ENCODE measurements at places on chromosomes 16 and 17.

- no peak for DNase-seq
These were observed 72.9 kb downstream of the DNAH17 start for GRCh38 chr17:78504156-78504925.

- DNase-seq, result no peak
These were observed 12.9 kb downstream of the SLC13A5 start for GRCh38 chr17:6699997-6700947.

DNA sequence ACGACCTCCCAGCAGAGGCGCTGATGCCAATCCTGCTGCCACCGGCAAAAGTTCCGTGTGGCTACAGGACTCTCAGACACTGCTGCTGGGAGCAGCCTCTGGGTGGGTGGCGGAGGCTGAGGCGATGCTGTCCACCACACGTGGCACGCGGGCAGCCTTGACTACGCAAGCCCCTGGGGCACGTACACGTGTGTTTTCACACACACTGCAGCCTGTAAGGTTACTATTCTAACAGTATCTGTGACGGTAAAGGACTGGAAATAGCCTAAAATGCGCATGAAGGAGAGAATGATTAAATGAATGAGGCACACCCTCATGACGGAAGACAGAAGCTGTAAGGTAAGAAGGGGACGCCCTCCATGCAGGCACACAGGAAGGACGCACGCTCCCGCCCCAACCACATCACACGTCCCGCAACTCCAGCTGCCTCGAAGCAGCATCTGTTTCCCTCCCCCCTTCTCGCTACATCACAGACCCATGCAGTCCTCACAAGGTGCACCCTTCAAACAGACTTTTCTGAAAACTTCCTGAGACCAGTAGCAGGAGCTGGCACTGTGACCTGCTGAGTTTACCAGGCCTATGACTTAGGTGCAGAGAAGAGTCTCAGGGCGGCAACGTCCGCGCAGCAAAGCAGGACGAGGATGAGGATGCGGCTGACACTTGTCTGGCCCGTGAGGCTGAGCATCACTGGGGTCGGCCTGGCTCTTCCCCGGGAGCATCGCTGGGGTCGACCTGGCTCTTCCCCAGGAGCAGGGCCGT, 28.7 kb upstream of the FASN start:
- DNase-seq, result no peak

- DNase-seq, result no peak
These were observed 174.6 kb upstream of the ZNF469 start for GRCh38 chr16:88208112-88208511.

- peak; percentile 72 for DNase-seq
These were observed 194.0 kb upstream of the CIBAR2 start for GRCh38 chr16:85306071-85306792.

- no peak for DNase-seq
These were observed 66.2 kb downstream of the CYTH1 start for GRCh38 chr17:78715876-78716275.

DNA sequence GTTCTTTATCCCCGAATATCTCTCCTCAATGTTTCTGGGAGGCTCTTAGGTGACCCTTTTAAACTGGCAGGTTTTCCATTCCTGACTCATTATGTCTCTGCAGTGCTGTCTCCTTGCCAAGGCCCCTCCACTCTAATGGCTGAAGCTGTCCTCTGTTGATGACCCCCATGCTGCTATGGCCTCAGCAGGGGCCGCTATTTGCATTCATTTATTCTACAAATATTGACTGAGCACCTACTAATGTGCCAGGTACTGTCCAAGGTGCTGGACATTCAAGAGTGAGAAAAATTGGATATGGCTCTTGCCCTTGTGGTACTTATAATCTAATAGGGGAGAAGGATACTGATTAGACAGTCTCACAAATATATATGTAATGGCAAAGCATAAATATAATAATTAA, 55.4 kb downstream of the GP2 start:
- no peak for DNase-seq

DNA sequence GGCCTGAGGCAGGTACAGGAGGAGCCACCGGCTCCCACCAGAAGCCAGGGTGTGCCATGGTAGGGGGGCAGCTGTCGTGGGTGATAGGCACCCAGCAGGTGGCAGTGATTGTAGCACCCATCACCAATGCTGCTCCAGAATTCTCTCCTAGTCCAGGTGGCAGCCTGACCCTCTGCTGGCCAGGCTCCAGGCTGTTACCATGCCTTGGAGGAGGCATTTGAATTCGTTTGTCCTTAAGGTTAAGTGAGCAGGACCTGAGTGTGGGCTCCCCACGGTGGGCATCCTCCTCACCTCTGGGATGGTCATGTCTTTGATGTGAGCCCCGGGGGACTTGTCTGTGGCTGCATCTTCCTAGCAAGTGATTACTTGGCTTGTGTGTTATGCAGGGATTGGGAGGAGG, 59.4 kb downstream of the RGS9 start:
- DNase-seq, result no peak

DNA sequence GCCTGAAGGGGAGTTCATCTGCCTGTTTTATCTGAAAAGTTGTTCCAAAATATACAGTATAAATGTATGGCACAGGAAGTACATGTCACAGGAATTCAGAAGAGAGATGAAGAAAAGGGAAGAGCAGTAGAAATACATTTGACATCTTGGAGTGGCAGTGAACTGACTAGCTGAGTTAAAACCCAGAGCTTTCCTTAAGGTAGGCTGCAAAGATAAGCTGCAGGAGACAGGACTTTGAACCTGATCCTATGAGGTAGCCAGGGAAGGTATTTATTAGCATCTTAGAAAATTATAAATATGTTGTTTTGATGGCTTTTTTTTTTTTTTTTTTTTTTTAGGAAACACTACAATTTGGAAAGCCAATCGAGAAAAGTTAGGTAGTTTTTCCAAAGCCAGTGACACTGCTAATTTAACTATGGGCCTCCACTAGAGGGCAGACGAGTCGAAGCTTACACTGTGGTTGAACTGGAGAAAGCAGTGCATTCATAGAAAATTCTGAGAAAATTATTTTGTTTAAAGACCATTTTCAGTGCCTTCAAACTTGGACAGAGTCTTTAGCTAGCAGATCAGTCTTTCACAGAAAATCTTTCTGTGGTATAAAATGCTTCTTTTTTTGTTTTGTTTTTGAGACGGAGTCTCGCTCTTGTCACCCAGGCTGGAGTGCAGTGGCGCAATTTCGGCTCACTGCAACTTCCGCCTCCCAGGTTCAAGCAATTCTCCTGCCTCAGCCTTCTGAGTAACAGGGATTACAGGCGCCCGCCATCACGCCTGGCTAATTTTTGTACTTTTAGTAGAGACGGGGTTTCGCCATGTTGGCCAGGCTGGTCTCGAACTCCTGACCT, 122.3 kb downstream of the SSH2 start:
- peak; percentile 26 for DNase-seq

- DNase-seq, result no peak
These were observed 660.5 kb downstream of the TOX3 start for GRCh38 chr16:51886456-51886855.

DNA sequence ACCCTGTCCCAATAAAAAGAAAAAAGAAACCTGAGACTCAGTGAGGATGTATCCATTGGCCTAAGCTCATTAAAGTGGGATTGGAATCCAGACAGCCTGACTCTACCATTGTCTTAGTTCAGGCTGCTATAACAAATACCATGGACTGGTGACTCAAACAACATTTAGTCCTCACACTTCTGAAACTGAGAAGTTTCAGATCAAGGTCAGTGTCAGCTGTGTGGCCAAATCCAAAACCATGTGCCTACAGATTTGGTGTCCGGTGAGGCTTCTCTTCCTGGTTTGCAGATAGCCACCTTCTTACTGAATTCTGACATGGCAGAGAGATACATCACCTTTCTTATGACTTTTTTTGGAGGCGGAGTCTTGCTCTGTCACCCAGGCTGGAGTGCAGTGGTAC, 53.3 kb upstream of the KDM8 start:
- DNase-seq, result no peak

GRCh38 chr17:28381141-28381825, 9.8 kb downstream of the SARM1 start:
- DNase-seq, result no peak

- peak; percentile 24 for DNase-seq
These were observed 4.5 kb upstream of the UNC13D start for GRCh38 chr17:75848523-75849278.

DNA sequence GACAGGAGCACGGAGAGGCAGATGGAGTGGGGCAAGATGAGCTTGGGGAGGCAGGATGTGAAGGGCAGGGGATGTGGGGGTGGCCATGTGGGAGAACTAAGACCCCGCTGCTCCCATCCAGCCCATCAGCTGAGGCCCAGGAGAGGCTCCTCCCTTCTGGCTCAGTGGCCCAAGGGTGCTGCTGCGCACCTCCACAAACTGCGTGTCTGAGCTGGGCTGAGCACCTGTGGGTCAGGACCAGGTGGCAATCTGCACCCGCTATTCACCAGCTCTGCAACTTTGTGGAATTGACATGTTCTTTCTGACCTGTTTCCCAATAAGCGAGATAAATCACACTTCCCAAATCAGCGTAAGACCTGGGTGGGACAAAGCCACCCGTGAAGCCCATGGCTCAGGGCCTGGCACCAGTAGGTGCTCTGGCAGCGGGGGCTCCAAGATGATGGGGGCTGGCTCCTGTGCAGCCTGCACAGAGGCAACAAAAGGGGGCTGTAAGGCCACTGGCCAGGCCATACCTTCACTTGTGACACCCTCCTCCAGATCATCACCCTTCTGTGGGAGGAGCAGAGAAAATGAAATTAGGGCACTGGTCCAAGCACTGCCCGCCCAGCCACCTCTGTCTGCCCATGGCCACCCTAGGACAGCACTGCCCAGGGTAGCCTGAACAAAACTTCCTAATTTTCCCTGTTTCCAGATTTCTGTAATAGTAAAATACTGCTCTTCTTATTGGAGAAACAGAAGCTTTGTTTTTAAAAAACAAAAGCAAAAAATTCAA, 11.7 kb upstream of the SREBF1 start:
- no peak for DNase-seq

DNA sequence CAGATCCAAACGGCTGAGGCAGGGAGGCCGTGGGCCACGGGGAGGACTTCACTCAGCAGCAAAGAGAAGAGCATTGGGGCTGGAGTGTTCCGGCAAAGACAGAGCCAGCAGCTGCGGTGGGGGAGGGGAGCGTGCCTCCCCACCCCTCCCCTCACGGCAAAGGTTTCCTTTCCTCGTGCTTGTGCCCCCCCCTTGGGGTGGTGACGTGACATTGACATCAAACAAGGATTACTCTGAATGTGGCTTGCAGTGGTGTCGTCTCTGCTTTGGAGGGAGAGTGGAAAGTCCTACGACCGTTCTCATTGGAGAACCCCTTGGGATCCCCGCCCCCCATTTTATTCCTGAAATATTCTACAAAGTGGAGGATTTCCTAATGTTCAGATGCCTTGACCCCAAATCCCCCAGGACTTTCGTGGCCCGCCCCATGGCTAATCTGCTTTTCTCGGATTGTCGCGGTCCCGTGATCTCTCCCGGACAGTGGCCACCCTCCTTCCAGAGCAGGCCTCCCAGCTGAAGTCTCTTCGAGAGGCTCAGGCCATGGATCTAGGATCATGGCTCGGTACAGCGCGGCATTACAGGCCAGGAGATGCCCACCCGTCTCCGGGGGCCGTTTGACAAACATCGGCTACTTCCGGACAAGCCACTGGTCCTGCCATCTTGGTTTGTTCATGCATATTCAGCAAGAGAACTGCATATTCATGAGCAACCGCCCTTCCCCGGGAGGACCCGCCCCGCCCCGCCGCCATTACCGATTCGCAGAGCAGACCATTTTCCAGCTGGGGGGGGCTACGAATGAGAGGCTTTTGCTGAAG, 705 bp upstream of the POLR2A start:
- DNase-seq, result peak; percentile 86

- DNase-seq, result no peak
These were observed 23.4 kb upstream of the MPRIP start for GRCh38 chr17:17018612-17019429.

DNA sequence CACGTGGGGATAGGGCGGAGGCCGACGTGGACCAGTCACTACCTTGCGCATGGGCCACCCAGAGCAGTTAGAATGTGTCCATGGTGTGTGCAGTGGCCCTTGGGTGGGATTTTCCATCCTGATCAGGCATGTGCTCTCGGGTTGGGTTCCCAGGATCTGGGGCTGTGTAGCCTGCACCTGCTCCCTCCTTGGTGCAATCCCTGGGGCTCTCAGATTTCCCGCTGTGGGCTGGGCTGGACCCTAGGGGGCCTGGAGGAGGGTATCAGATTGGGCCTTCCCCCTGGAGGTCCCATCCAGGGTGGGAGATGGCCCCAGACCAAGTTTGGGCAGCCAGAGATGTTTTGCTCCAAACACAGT, 1.3 kb downstream of the SMTNL2 start:
- no peak for DNase-seq

DNA sequence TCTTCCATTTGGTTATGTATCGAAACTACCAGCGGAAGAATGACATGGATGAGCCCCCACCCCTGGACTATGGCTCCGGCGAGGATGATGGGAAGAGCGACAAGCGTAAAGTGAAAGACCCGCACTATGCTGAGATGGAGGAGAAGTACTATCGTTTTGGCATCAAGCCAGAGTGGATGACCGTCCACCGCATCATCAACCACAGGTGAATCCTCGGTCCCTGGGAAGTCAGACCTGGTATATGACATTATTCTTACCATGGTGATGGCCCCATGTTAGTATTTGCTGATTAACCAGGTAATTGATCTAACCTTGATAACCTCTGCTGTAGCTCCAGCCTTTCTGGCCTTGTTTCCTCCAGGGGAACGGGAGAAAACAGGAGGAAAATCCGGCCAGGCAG, 8.5 kb downstream of the CHD3 start:
- DNase-seq, result no peak

- DNase-seq, result peak; percentile 42
These were observed 230.6 kb downstream of the MSI2 start for GRCh38 chr17:57486882-57487301.

DNA sequence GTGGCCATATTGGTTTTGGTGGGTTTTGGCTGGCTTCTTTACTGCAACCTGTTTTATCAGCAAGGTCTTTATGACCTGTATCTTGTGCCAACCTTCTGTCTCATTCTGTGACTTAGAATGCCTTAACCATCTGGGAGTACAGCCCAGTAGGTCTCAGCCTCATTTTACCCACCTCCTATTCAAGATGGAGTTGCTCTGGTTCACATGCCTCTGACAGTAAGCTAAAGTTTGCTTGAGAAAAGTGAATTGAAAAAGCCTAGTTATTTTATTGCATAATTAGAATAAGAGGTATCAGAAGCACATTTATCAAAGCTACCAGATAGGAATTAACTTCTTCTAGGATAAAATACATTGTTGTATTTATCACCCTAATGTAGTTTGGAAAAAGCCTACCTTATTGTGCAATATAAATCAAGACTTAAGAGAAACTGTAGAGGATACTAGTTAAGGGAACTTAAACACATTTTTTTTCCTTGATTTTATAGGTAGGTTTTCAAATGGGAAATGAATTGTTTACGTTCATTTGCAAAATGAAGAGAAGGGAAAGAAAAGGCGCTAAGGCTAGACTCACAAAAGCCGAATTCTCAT, 202.3 kb upstream of the KCNJ16 start:
- DNase-seq, result no peak

GRCh38 chr16:89179656-89180315, 8.2 kb downstream of the CDH15 start:
- DNase-seq, result no peak

Measured in GDM1 (cell line).